ENCODE measurements at places on chromosomes 12 and 14.

GRCh38 chr12:31234955-31235867 lies 90.7 kb downstream of the SINHCAF start:
- peak; percentile 76 for DNase-seq

- DNase-seq = no peak
These were observed 942 bp downstream of the ZC2HC1C start for GRCh38 chr14:75070383-75070782.

DNA sequence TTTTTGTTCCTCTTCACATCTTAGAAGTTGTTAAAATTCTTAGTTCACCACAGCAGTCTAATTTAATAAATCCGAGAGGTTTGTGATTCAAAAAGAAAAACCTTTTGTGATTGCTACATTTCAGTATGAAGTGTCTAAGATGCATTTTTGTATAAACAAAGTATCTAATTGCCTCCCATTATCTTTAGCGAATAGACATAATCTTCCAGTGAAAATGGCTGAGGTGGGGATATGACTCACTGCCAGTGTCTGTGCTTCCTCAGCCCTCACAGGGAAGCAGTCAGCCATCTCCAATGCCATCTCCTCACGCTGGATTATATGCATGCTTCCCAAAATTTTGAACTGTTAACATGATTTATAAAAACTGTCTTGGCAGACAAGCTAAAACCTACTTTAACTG lies 7.6 kb downstream of the GCH1 start:
- no peak for DNase-seq

DNA sequence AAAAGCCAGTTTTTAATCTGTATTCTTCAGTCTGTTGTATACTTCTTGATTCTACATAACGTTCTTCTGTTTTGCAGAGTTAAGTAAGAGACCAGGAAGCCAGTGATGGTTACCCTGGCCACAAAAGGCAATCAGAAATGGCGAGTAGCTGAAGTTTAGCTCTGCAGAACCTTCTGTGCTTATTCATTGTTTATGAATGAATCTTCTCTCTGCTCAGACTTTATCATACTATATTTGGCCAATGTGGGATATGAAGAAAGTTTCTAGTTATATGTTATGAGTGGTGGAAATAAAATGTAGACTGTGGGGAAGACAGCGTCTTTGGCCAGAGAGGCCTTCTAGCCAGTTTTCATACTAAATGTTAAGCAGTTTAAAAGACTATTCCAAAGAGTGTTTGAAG lies 249.9 kb upstream of the RGS6 start:
- DNase-seq = no peak

- DNase-seq = no peak
These were observed 858.1 kb downstream of the NRXN3 start for GRCh38 chr14:79028281-79028680.

DNA sequence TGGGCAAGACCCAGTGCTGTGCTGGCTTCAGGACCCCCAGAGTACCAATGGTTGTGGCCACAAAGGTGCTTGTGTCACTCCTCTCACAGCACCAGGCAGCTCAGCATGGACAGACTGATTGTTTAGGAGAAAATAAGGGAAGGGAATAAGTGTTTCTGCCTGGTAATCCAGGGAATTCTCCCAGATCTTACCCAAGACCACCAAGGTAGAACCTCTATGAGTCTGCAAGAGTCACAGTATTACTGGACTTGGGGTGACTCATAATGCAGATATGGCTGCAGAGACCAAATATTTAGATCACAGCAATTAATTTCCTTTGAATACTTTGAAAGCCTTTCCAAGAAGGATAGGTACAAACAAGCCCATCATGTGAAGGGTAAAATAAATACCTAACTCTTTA lies 1178.3 kb upstream of the FLRT2 start:
- no peak for DNase-seq

- no peak for DNase-seq
These were observed 127.5 kb downstream of the MED13L start for GRCh38 chr12:116150001-116150400.

- no peak for DNase-seq
These were observed 96.2 kb downstream of the CPSF2 start for GRCh38 chr14:92217936-92218335.

DNA sequence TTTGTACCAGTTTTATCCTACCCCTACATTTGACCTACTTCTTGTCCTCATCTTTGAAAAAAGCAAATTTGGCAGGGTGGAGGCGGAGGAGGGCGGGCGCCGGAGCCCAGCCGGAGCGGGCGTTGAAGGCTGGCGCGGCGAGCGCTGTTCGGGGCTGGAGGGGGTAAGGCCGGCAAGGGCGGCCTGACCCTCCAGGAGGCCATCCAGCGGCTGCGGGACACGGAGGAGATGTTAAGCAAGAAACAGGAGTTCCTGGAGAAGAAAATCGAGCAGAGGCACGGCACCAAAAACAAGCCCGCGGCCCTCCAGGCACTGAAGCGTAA lies 27.2 kb downstream of the FBXO34 start:
- DNase-seq = no peak

DNA sequence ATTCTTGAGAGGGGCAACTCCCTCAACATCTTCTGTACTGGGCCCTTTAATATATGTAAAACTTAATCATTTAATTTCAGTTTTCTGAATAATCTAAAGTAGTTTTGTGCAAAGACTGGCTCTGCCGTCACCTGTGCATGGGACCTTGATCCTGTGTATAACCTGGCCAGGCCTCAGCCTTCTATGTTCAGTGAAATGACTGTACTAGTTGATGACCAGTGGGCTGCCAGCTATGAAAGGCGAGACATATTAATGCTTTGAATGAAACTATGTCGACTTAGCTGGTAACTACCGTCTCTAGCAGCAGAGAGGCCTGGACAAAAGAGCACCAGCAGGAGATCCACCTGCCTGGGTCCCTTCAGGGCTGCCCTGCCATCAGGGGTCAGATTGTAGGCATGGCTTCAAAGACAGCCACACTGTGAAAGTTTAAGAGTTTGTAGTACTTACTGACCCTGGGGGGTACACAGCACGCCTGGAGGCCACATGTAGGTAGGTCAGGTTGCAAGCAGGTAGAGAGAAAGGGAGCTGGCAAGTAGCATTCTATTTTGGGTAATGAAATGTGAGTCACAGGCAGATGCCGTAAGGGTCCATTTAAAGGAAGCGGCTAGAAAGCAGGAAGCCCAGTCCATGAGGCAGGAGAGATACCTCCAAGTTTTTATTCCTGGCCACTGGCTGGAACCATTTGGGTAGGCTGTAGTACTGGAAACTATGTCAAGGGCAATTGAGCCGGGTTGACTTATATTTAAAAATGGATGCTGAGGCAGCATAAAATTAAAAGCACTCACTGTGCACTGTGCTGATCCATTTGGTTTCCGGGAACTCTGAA lies 77.2 kb downstream of the BHLHE41 start:
- no peak for DNase-seq

- DNase-seq = no peak
These were observed 147.6 kb downstream of the RIMBP2 start for GRCh38 chr12:130568501-130568900.

GRCh38 chr14:39265033-39265432 lies 31.3 kb downstream of the MIA2 start:
- no peak for DNase-seq

GRCh38 chr12:96981911-96982310 lies 74.9 kb downstream of the NEDD1 start:
- no peak for DNase-seq

All from vagina (tissue), 2 donors.